ENCODE measurements at places on chromosomes 16 and 17. TPM values are rescaled to one million over a fixed set of nuclear protein-coding genes. Genes with fewer than 3 reads are reported as not detected.

- no peak for DNase-seq
These were observed 64.1 kb downstream of the PLCG2 start for GRCh38 chr16:81843243-81843582.

DNA sequence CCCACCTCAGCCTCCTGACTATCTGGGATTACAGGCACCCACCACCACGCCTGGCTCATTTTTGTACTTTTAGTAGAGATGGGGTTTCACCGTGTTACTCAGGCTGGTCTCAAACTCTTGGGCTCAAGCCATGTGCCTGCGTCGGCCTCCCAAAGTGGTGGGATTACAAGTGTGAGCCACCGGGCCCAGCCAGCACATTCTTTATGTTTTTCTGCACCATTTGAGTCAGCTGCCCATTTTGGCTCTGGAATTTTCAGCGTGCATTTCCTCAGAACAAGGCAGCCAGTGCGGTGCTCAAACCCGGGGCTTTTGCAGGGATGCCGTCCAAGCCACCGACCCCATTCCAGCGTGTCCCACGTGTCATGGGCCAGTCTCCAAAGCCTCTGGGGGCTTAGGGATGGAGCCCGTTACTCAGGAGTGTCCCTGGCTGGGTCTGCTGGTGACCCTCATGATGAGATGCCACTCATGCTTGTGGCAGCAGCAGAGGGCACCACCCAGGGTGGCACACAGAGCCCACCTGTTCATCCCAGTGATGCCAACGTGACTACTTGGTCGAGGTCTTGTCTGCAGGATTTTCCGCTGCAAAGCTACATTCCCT lies 3.7 kb upstream of the RAB40C start:
- no peak for DNase-seq

DNA sequence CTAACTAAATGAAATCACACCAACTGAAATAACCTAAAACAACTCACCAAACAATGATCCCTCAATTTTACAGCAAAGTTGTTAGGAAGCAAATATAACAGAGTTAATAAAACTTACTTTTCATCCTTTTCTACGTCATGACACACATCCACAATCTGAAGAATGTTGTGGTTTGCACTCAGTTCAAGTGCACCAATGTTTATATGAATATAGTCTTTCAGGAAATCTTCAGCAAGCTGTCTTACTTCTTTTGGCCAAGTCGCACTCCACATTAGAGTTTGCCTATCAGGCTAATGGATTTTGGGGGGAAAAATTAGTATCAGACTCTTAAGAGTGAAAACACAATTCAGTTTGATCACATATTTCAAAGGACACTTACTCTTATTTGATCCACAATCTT lies 3.3 kb downstream of the DDX5 start:
- DNase-seq: no peak

DNA sequence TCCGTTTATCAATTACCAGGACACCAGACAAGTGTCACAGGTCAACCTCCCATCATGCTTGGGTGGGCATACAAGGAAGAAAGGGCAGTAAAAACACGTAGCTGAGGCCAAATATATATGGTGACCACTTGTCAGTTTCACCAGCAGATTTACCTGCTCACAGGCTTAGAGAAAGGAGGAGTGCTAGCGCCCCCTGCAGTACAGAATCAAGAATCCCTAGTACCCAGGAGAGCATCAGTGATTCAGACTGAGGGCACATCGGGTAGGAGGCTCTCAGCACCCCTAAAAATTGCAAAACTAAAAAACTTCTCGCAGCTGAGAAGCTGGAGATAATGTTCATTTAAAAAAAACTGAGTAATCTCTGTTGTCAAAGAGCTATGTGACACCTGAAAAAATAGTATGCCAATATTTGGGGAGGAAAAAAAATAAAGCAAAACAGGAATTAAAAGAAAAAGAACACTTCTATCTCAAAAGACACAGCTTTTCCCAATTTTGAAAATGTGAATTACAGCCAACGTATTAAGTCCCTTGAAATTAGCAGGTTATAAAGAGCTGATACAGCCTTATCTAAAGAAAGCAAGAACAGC lies 21.2 kb upstream of the MON1B start:
- peak; percentile 34 for DNase-seq

GRCh38 chr17:74309902-74310301 lies 16.1 kb upstream of the KIF19 start:
- no peak for DNase-seq

DNA sequence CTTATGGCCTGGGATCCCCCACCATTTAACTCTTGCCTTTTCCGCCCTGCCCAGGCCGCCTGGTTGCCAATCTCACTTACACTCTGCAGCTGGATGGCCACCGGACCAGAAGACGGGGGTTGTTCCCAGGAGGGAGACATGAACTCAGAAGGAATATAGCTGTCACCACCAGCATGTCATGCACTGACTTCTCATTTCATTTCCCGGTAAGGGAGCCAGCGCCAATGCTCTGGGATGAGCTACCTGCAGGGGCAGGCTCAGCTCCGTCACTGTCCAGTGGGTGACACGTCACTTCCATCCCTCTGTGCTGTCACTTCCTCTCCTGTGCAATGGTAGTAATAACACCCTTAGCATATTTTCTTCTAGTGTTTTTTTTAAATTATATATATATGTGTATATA lies 26.7 kb downstream of the ITGAL start:
- DNase-seq: no peak

GRCh38 chr16:50862818-50863643 lies 121.1 kb downstream of the CYLD start:
- no peak for DNase-seq

GRCh38 chr16:77723108-77723514 lies 797 bp downstream of the NUDT7 start:
- DNase-seq: peak; percentile 30

GRCh38 chr16:29982560-29983419 lies 9.1 kb downstream of the TAOK2 start:
- DNase-seq: no peak

DNA sequence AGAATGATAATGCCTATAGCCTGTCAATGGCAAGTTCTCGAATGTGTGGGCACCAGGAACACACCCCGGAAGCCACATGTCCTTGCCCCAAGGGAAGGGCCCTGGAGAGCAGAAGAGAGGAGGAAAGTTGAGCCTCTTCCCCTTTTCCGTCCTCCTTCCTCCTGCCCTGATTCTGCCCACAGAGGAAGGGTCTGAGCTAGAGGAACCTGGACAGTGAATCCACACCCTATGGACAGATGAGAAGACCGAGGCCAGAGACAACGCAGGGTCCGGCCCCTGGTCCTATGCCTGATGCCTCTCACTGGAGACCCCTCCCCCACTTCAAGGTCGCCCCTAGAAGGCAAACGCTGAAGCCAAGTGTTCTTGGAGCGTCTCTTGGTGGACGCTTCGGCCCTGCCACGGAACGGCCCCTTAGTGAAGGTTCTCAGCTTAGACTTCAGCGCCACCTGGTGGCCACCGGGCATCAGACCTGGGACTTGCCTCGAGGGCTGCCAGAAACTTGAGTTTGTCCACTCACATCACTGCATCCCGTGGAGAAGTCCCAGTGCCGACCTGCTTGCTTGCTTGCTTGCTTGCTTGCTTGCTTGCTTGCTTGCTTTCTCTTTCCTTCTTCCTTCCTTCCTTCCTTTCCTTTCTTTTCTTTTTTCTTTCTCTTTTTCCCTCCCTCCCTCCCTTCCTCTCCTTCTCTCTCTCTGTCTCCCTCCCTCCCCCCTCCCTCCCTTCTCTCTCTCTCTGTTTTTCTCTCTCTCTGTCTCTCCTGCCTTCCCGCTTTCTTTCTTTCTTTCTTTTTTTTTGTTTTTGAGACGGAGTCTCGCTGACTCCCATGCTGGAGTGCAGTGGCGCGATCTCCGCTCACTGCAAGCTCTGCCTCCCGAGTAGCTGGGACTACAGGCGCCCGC lies 20.6 kb upstream of the SPNS3 start:
- peak; percentile 92 for DNase-seq

DNA sequence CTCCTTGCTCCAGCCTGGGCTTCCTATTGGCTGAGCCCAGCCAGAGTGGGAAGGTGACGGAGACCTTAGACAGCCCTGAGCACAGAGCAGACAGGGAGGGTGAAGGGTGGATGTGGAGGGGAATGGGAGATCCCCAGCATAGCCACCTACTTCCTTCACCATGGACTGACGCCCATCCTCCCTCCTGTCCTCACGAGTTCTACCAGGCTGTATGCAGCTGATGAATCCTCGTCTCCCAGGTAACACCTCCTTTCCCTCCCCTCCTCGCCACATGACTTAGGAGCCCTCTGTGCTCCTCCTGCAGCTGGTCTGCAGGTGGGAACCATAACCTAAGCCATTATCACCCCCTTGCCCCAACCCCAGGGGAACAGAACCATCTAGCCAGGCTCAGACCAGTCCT lies 9.0 kb upstream of the CRHR1 start:
- no peak for DNase-seq

- DNase-seq: no peak
These were observed 10.6 kb downstream of the RMI2 start for GRCh38 chr16:11355862-11356261.

GRCh38 chr17:737561-738113 lies 5.2 kb downstream of the TLCD3A start:
- DNase-seq: no peak

- no peak for DNase-seq
These were observed at the start of gene CD79B for GRCh38 chr17:63931981-63932561. Gene CD79B (minus strand): TSS chr17:63932331. CDS start chr17:63932261, 70 bp downstream.

GRCh38 chr17:10623737-10624338 lies 33.3 kb downstream of the MYH3 start:
- no peak for DNase-seq

GRCh38 chr16:27598220-27598619 lies 48.3 kb downstream of the KATNIP start:
- DNase-seq: no peak

- DNase-seq: peak; percentile 61
These were observed 552.3 kb downstream of the TOX3 start for GRCh38 chr16:51994597-51994996.

- DNase-seq: no peak
These were observed 21.3 kb downstream of the CYLD start for GRCh38 chr16:50763211-50763610.

GRCh38 chr17:40717776-40718175 lies 14.2 kb upstream of the KRT24 start:
- no peak for DNase-seq

DNA sequence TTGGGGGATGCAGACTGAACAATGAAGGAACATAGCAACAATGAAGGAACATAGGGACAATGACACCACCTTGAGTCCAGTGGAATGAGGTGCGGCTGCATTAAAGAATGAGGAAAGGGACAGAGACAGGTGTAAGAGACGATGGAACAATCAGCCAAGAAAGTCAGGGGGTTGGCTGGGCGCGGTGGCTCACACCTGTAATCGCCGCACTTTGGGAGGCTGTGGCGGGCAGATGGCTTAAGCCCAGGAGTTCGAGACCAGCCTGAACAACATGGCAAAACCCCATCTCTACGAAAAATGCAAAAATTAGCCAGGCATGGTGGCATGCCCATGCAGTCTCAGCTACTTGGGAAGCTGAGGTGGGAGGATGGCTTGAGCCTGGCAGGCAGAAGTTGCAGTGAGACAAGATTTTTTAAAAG lies 13.6 kb upstream of the CBFB start:
- DNase-seq: no peak

GRCh38 chr17:44241106-44241624 lies 21.7 kb upstream of the UBTF start:
- DNase-seq: no peak

DNA sequence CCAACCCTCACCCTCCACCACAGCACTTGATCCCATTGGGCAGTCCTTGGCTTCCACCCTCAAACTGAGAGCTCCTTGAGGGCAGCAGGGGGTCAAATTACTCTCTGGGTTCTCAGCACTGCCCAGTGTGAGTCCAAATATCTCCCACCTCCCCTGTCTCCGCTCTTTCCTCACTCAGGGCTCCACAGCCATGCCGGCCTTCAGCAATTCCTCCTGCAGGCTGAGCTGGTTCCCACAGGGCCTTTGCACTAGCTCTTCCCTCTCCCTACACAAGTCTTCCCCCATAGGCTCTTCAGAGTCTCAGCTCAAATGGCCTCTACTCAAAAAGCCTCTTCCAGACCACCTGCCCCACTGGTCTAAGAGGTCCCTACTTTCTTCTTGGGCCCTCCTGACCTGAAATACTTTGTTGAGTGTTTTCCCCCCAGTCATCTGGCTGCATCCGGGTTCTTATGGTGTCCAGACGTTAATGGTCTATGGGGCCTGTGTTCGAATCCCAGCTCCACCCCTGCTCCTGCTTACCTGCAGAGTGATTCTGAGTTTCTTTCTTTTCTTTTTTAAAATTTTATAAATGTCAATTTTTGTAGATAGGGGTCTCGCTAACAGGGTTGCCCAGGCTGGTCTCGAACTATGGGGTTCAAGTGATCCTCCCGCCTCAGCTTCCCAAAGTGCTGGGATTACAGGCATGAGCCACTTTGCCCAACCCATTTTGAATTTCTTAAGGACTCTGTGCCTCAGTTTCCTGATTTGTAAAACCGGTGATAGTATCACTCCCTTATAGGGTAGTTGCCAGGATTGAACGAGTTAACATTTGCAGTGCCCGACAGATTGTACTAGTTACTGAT lies 973 bp upstream of the IL4R start:
- no peak for DNase-seq

GRCh38 chr16:74698222-74698621 lies 2.4 kb downstream of the MLKL start:
- DNase-seq: no peak

GRCh38 chr16:66442502-66443268 lies 15.6 kb downstream of the BEAN1 start:
- DNase-seq: no peak

DNA sequence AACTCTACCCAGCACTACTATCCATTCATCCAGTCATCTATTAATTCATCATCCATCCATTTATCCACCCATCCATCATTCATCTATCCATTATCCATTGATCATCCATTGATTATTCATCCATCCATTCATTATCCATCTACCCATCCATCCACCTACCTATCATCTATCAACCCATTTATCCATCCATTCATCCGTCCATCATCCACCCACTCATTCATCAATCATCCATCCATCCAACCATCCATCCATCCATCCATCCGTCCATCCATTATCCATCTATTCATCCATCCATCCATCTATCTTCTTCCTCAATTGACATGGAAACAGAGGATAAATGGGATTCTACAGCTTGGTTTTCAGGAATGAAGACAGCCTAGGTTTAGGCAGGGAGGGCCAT lies 12.0 kb downstream of the SLC4A1 start:
- DNase-seq: no peak

DNA sequence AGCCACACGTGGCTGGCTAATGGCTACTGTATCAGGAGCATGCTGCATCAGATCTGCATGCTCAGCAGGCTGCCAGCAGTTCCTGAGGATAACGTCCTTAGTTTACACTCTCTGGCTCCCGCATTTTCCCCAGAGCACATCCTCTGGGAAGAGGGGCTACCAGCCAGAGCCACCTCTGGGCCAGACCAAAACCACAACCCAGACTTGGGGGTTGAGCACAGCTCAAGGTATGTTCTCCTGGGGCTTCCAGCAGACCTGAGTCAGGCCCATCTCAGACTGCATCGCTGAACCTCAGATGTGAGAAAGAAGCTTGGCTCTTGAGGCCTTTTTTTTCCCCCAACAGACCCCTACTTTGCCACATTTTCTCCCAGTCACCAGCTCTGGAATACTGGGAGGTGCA lies 23.7 kb upstream of the WSCD1 start:
- DNase-seq: no peak

- DNase-seq: no peak
These were observed 8.0 kb downstream of the TNRC6A start for GRCh38 chr16:24737391-24737871.

The TEX19 gene
- total RNA-seq: not detected

The G6PC1 gene
- total RNA-seq: 0.40 TPM

The MT1E gene
- 251 TPM for total RNA-seq

The SDR42E1 gene
- total RNA-seq: 9.1 TPM

The ORC6 gene
- total RNA-seq: 6.8 TPM

The TNFRSF13B gene
- total RNA-seq: 1.1 TPM

The PLA2G10 gene
- 33.0 TPM for total RNA-seq

The RBFOX1 gene
- 1.6 TPM for total RNA-seq

The TSNAXIP1 gene
- total RNA-seq: 0.13 TPM

Measured in colonic mucosa (tissue), 4 donors.